ENCODE measurements at places on chromosomes 16 and 17. TPM values are rescaled to one million over a fixed set of nuclear protein-coding genes. Genes with fewer than 3 reads are reported as not detected.

DNA sequence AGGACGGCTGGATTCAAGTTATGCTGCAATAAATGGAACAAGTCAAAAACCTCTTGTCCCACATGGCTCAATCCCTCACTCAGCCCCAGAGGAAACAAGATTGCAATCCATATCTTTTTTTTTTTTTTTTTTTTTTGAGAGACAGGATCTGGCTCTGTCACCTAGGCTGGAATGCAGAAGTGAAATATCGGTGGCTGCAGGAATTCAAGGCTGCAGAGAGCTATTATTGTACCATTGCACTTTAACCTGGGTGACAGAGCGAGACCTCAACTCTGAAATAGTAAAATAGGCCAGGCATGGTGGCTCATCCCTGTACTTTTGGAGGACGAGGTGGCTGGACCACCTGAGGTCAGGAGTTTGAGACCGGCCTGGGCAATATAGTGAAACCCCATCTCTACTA lies 2.7 kb upstream of the PDE6G start:
- no peak for DNase-seq

DNA sequence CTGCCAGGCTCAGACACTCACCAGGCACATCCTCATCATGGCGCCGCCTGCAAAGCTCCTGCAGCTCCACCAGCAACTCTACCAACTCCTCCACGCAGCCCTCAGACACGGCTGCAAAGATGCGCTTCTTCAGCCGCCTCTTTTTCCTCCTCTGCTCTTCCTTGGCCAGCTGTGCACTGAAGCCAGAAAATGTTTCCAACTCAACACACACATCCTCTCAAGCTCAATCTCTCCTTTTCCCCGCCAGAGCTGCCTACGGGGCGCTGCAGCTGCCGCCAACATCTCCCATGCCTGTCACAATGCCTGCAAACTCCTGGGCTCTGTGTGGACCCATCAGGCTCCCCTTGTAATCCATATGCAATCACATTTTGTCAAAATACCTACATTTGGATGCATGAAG lies 14.2 kb downstream of the TRPV3 start:
- no peak for DNase-seq

DNA sequence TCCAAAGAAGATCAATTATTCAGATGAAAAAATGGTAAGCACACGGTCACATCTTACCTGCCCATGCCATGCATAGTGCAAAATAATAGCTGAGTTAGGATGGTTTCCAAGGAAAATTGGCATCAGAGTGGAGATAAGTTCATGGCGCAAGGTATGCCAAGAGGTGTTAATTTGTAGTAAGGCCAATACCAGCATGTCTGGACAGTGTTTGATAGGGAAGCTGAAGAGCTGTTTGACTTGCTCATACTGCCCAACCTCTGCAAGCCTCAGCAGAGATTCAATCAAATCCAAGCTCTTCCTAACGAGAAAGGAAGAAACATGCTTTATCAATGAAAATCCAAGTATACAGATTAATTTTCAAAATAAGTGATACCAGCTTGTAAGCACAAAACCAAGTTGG lies 51.0 kb downstream of the CNOT1 start:
- DNase-seq, result no peak

GRCh38 chr16:854808-855410 lies 54.4 kb upstream of the GNG13 start:
- no peak for DNase-seq

GRCh38 chr17:81322271-81323082 lies 27.4 kb upstream of the SLC38A10 start:
- peak; percentile 33 for DNase-seq

DNA sequence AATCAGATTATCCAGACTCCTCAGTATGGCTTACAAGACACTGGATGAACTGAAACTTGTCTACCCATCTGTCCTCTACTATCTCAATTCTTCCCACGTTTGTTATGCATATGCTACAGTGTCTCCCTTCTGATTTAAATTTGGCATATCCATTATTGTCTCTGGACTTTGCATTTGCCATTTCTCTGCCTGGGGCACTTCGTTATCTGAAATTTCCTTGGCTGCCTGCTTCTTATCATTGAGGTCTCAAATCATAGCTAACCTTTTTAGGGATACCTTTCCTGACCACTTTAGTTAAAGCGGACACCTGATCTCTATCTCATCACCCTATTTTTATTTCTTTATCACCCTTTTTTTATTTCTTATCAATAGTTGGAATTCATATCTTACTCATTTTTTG lies 853.4 kb downstream of the KCNJ2 start:
- no peak for DNase-seq

GRCh38 chr17:29292992-29293889 lies 707 bp downstream of the NUFIP2 start:
- peak; percentile 47 for DNase-seq

GRCh38 chr17:17556671-17557070 lies 34.8 kb downstream of the PEMT start:
- DNase-seq, result no peak

- DNase-seq, result no peak
Measured at GRCh38 chr17:73224237-73224636, 31.4 kb downstream of the COG1 start.

- DNase-seq, result no peak
Measured at GRCh38 chr17:4156750-4157381, 13.9 kb downstream of the CYB5D2 start.

GRCh38 chr17:49687878-49688491 lies 10.1 kb upstream of the SPOP start:
- DNase-seq, result peak; percentile 25

- peak; percentile 76 for DNase-seq
Measured at GRCh38 chr17:32755045-32755805, 121.7 kb downstream of the MYO1D start.

Gene RHBDL3
- total RNA-seq, result 3.7 TPM

Gene SARM1
- 20.2 TPM for total RNA-seq

Data from A172 (cell line).